Motor neuron (in vitro differentiated cells): ENCODE measurements at places on chromosomes 13 and 19.

- no peak for ATAC-seq
These were observed 2.8 kb upstream of the SPRYD7 start for GRCh38 chr13:49938921-49939320.

- no peak for ATAC-seq
These were observed 14.2 kb downstream of the C19orf81 start for GRCh38 chr19:50663482-50663790.

DNA sequence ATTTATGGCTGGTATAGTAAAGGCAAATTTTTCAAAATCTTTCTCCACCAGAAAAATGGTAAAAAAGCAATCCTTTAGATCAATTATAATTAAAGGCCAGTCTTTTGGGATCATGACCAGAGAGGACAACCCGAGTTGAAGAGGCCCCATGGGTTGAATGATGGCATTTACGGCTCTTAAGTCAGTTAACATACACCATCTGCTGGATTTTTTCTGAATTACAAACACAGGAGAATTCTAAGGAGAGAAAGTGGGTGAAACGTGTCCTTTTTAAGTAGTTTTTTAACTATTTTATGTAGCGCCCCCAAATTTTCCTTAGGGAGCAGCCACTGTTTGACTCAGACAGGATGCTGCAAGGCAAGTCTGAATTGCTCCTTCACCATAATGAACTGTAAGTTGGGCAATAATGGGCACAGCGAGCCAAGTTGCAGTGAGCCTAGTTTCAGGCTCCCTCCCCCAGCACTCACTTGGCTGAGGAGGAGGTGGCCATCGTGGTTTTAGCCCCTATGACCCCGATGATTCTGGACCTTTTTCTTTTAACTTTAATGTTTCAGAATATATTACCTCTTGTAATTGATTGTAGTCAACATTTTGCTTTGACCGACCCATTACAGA lies 13.6 kb upstream of the ZNF611 start:
- peak; percentile 36 for ATAC-seq

GRCh38 chr13:33797622-33798021 lies 20.3 kb upstream of the RFC3 start:
- ATAC-seq, result no peak

DNA sequence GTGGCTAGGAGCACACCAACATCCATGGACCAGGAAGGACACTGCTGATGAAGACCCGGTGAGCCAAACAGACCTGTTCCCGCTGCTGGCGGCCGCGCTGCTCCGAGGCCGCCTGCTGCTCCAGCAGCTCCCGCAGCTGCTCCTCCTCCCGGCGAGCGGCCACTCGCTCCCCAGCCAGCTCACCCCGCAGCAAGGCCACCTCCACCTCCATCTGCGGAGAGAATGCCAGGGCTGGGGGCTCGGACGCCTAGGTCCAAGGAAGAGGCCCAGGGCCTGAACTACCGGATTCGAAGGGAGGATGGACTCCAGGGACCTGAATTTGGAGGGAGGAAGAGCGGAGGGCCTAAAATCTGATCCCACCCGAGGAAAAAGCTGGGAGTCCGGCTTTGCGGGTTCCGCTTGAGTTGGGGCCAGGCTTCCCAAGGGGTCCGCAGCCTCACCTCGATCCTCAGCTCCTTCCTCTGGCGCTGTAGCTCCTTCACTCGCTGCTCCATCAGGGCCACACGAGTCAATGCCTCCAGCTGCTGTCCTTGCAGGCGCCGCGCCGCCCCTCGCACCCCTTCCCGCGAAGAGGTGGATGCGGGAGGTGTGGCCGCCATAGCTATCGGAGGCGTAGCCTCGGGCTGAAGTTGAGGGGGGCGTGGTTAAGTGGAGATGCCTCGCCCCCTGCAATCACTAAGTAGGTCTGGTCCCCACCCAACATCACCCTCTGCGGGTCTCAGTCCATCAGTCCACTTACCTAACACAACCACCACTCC lies 2.7 kb downstream of the PHLDB3 start:
- ATAC-seq, result no peak

DNA sequence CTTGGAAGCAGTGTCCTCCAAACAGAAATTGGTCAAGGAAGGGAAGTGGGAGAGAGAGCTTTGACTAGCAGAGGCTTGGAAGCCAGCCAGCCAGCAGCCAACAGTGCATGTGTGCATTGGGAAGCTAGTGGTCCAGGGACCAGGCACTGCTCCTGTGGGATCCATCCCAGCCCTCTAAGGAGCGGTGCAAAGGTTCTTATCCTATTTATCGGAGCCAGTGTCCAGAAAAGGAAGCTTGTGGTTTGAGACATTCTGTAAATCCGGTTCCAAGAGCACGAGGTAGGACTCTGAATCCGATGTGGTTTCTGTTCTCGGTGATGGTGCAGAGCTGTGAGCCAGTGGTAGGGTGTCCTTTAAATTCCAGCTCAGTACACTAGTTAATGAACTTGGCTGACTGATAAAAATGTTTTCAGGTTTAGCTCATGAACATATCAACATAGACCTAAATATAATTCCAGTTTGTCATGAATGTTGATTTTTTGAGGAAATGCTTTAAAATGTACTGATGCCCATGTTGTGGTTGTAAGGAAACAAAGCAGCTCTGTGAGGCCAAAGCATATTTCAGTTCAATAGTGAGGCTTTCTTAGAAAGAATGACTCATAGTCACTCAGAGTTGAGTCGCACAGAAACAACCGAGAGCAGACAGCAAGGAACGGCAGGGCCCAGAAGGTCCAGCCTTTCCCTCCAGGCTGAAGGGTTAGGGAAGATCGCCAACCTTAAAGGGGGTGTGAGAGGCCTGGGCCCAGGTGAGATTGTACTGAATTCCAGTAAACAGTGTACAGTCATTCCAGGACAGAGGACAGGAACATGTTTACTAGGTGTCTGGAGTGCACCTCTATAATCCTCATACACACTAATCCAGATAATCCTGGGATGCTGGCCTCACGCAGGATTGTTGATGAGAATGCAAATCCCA lies 21.5 kb upstream of the GARRE1 start:
- ATAC-seq, result peak; percentile 87

- ATAC-seq, result no peak
These were observed 194.4 kb upstream of the GPR12 start for GRCh38 chr13:26954976-26955375.

DNA sequence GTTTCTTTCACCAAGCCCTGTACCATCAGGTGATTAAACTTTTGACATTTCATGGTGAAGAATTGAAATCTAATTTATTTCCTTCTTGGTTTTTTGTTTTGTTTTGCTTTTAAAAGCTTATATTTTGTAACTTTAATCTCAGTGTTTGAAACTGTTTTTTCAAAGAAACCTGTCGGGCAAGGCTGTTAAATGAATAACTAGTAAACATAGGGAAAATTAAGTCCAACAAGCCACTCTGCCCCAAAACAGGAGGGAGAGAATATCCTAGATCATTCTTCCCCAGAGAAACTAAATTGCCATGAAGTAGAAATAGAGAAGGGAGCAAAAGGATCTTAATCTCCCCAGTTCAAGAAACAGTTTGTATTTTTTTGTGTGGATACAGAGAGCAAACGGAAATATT lies 98.2 kb downstream of the FREM2 start:
- ATAC-seq, result no peak

DNA sequence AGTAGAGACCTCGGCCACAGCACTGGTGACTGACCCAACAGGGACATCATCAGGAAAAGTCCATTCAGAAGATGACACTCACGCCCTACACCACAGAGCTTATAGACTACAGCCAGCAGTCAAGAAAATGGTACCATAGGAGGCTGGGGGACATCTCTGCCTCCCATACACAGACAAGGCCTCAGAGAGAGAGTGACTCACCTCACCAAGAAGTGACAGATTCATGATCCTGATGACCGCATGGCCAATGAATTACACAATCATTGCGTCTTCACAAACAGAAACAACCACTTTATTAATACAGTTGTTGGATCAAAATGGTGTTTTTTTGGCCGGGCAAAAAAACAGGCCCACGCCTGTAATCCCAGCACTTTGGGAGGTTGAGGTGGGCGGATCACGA lies 260.8 kb upstream of the TSHZ3 start:
- no peak for ATAC-seq

GRCh38 chr19:15913830-15914229 lies 16.0 kb upstream of the CYP4F2 start:
- no peak for ATAC-seq

- peak; percentile 43 for ATAC-seq
These were observed at the start of the genes ATF5 and NUP62 for GRCh38 chr19:49929121-49929610. ATF5 (plus strand) TSS chr19:49929205; CDS start chr19:49930851, 1,646 bp downstream. NUP62 (minus strand) TSS chr19:49929504; CDS start chr19:49909807, 19,697 bp downstream.

- no peak for ATAC-seq
These were observed 2.5 kb downstream of the KLK11 start for GRCh38 chr19:51023946-51024345.

DNA sequence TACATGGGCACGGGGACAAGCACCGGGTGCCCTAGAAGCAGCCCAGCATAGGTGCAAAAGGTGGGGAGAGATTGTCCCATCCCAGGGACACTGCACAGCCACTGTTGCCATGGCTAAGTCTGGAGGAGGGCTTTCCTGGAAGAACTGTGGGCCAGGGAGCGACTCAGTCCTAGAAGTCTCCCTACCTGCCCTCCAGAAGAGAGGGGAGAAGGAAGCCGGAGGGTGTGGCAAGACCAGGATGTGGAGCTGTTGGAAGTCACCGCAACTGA lies 2.3 kb upstream of the FBN3 start:
- no peak for ATAC-seq

DNA sequence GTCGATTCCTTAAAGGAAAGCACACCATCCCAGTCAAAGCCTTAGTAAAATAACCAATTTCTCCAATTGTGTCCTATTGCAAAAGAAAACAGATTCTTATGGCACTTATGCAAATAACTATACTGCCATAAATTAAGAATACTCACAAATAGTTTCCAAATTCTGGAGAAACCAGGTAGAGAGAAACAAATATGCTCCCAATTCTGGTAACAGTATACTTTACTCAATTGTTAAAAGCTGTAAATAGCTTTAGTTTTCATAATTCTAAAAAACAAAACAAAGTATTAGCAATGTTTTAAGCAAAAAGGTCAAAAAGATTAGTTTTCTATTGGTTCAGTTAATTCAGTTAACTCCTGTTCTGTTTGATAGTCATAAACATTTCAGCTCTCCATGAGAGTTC lies 18.2 kb upstream of the UBAC2 start:
- ATAC-seq, result no peak

DNA sequence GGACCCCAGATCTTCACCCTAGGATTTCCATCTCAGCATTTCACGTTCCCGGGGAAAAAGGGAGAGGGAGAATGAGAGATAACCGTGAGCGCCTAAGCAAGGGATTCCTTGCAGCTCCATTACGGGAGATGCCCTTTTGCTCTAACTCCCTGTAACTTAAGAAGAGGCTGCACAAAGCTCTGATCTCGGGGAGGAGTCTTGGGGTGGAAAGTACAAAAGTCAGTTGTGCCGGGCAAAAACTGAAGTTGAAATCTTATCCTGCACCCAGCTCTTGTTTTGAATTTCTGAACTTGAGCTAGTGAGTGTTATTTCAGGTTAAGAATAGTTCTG lies 256.4 kb upstream of the SOX21 start:
- ATAC-seq, result no peak

DNA sequence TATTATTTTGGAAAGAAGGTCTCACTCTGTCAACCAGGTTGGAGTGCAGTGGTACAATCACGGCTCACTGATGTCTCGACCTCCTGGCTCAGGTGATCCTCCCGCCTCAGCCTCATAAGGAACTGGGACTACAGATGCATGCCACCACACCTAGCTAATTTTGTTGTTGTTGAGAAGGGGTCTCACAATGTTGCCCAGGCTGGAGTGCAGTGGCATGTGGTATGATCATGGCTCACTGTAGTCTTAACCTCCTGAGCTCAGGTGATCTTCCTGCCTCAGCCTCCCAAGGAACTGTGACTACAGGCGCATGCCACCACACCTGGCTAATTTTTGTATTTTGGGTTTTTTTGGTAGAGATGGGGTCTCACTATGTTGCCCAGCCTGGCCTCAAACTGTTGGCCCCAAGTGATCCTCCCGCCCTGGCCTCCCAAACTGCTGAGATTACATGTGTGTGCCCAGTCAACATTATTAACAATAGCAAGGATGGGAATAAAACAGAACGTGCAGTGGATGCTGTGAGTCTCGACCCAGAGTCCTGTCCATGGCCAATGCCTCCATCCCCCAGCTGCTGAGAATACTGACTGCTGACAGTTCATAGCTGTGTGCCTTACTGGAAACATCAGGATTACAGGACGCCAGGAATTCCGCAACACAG lies 5.4 kb upstream of the MBD3L3 start:
- ATAC-seq, result no peak

DNA sequence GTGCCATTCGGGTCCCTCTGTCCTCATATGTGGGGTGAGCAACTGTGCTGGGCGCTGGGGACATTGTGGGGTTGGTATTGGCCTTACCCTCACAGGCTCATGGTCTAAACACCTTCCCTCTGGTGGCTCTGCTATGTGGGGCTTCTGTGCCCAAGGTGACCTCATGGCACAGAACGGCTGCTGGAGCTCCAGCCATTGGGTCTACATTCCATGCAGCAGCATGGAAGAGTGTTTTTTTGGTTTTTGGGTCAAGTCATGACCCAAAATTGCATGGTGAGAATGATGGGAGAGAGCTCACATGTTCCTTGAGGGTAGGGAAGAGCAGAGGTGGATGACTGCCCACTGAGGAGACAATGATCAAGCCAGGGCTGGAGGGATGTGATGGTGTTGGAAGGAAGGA lies 17.2 kb downstream of the PGLS start:
- no peak for ATAC-seq

- no peak for ATAC-seq
These were observed 148.9 kb downstream of the SIPA1L3 start for GRCh38 chr19:38055655-38056521.

- no peak for ATAC-seq
These were observed 15.5 kb downstream of the UPF3A start for GRCh38 chr13:114296902-114297301.

DNA sequence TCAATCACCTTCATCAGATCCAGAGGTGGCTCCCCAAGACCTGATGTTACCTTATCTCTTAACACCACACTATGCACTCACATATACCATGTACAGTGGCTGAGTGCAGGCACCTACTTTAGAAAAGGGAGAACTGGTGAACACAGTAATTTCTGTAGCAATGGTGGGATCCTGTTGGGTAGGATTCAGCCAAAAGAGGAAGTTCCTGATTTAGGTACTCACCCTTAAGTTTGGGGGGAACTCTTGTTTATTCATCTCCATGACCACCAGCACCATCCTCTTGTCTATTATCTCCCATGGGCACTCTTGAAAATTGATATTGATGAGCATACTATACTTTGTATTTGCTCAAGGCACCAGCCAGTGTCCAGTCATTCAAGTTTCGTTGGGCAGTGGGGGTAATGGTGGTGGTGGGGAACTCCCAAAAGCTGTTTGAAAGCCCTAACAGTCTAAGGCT lies 324.4 kb downstream of the LMO7 start:
- ATAC-seq, result no peak

- ATAC-seq, result no peak
These were observed 168.6 kb downstream of the LACC1 start for GRCh38 chr13:44048326-44048725.
